ENCODE measurements at places on chromosomes 12 and 14.

- DNase-seq = no peak
Measured at GRCh38 chr12:59459966-59460660, 135.7 kb upstream of the SLC16A7 start.

GRCh38 chr12:78878866-78879265 is 14.3 kb downstream of the SYT1 start:
- no peak for DNase-seq

DNA sequence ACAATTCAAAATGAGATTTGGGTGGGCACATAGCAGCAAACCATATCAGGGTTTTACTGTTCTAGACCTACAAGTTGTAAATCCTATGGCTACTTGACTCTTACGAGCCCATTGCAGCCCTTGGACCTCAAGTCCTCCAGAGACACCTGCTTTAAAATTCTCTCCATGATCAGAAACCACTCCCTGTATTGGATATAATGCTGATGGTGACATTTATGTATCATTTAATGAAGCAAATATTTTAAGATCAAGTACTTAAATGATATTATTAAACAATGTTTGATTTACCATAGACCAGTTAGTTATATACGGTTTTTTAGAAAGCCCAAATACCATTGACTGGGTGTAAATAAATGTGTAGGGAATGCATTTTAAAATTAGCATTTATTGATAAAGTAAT is 24.2 kb downstream of the AMDHD1 start:
- DNase-seq = no peak

DNA sequence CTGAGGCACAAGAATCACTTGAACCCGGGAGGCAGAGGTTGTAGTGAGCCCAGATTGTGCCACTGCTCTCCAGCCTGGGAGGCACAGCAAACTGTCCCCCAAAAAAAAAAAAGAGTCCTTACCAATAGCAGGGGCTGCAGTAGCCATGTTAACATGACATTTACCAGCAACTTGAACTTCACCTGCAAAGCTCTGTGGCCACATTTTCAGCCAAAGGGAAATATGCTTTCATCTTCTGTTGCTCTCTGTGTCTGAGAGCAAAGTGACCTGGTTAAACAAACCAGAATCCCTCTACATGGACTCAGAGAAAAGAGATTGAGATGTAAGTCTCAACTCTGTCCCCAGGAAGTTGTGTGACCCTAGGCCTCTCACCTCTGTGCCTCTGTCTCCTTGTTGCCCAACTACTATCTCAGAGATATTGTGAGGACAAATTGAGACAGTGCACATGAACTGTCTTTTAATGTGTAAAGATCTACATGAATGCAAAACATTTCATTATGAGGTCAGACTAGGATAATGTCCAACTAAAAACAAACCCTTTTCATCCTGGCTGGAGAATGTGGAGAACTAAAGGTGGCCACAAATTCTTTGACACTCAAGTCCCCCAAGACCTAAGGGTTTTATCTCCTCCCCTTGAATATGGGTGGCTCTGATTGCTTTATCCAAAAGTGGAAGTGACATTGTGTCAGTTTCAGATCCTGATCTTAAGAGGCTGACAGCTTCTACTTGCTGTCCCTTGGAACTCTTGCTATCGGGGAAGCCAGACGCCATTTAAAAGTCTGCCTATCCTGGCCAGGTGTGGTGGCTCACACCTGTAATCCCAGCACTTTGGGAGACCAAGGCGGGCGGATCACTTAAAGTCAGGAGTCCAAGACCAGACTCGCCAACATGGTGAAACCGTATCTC is 24.7 kb upstream of the P2RX4 start:
- no peak for DNase-seq

DNA sequence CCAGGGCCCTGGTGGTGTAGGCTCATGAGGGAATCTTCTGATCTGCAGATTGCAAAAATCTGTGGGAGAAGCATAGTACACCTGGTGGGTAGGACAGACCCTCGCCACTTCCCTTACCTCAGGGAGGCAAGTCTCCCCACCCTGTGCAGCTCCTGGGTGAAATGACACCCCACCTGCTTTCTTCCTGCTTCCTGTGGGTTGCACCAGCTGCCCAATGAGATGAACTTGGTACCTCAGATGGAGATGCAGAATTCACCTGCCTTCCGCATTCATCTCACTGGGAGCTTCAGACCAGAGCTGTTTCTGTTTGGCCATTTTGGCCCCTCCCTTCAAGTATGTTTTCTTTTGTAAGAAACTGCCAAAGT is 4.7 kb downstream of the CLEC2D start:
- DNase-seq = no peak

DNA sequence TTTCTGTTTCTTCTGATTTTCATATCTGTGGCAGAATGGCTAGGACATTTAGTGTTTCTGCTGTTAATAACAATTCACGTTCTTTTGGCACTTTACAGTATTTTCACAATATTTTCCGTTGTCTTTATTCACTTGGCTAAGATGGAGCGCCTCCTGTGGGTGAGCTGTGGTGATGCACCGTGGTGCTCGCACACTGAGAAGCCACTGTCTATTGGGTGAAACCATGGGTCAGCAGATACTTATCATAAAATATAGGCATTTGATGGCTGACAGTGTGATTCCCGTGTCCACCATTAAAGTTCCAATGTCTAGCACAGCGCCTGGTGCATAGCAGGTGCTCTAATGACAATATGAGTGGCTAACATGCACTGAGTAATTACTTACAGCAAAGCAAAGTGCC is 141.8 kb downstream of the VRK1 start:
- DNase-seq = no peak

- no peak for DNase-seq
Measured at GRCh38 chr12:9756706-9757105, 4.0 kb downstream of the CD69 start.

DNA sequence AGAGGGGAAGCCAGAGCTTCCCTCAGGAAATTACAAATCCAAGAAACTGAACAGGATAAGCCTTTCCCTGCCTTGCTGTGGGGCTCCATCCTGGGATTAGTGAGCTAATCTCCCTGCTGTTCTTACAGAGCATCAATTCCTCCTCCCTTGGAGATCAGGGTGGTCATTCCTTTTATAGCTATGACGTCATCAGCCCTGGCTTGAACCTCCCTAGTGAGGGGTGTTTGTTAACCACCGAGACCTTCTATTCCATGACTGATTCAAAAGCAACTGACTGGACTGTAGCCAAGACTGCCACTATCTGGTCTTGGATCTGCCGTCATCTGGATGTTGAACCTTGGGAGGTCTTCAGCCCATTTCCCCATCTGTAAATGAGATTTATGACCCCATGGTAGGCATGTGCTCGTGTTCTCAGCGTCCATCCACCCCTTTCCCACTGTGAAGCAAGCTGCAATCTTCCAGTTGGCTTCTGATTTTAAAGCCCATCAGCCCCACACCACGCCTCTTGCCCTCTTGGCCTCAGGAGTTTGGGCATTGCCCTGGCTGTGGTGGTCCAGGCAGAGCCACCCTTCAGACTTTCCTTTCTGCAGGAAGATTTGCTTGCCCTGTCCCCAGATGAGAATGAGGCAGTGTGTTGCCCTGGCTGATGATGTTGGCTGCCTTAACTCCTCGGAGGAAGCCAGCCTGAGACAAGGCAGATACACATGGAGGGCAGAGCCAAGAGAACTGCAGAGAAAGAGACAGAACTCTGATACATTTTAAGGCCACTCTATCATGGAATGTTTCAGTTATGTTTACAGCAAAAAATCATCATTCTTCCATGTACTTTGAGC is 59.6 kb upstream of the ACTN1 start:
- no peak for DNase-seq

DNA sequence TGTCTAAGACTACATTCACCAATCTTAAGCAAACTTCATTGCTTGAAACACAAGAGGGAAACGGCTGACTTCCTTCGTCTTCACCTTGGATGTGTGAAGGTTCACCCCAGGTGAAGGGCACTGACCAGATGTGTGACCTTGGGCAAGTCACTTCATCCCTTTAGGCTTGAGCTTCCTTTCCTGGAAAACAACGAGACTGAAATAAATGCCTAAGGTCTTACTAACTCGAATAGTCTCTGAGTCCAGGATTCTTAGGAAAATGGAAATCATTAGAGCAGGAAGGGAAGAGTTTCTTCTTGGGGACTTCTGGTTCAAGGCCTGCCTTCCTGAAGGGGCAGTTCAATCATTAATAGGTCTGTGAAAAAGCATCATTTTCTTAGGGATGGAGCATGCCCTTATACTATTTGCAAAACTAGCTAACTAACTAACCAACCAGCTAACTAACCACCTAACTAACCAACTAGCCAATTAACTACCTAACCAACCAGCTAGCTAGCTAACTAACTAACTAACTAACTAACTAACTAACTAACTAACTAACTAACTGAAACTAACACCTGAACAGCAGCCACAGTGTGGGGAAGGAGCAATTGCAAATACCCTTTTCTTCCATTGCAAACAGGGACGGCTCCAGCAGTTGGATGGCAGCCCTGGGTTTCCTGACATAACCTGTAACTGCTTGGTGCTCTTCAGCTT is 31.5 kb upstream of the EMP1 start:
- DNase-seq = no peak

DNA sequence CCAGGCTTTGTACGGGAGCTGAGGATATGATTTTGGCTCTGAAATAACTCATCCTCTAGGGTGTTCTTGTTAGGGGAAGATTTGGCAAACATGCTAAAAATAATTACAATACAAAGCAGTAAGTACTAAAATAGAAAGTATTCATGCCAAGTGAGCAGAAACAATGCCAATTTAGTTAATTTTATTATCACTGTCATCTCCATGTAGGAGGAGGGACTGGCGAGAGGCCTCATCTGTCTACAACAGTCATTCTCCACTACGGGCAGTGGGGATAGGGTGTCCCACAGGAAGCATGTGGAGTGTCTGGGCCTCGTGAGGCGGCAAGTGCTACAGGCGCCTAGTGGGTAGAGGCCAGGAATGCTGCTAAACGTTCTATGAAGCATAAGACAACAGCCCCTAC is 3.3 kb downstream of the ISM2 start:
- no peak for DNase-seq

- DNase-seq = no peak
Measured at GRCh38 chr14:92596331-92596907, 82.8 kb downstream of the RIN3 start.

DNA sequence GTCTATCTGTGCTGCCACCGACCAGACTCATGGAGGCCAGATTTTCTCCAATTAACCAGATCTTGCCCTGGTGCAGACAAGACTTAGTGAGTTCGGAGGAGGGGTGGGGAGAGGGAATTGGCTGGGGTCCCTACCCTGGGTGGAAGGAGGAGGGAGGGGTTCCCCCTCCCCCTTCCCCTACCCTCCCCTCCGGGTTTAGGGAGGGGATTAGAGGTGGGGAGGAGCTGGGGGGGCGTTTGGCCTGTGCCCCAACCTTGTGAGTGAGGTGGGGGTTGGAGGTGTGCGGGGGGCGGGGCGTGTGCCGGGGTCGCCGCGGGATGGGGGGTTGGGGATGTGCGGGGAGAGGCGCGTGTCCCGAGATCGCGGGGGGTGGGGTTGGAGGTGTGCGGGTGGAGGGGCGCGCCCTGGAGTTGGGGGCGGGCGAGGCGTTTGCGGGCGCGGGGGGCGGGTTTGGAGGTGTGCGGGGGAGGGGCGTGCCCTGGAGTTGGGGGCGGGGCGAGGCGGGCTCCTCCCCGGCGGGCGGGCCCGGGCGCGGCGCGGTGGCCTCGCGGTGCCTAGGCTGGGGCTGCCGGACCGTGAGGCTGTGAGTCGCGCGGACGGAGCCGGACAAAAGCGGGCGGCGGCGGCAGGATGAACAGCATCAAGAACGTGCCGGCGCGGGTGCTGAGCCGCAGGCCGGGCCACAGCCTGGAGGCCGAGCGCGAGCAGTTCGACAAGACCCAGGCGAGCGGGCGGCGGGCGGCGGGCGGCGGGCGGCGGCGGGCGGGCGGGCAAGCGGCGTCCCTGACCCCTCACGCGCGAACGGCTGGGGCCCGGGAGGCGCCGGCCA is at the start of gene HIP1R:
Gene HIP1R (plus strand): TSS at position 537 of the 829 bp plus-strand sequence. CDS start 94 bp downstream, at position 631.
- DNase-seq = peak; percentile 49

- DNase-seq = peak; percentile 65
Measured at GRCh38 chr12:120903412-120904196, 554 bp downstream of the SPPL3 start.

GRCh38 chr12:59808317-59808910 is 212.6 kb downstream of the SLC16A7 start:
- DNase-seq = no peak

- DNase-seq = no peak
Measured at GRCh38 chr14:55285048-55285652, 13.9 kb downstream of the FBXO34 start.

- DNase-seq = no peak
Measured at GRCh38 chr12:31322801-31323207, 3.1 kb downstream of the SINHCAF start.

- no peak for DNase-seq
Measured at GRCh38 chr14:94062344-94062940, 18.6 kb downstream of the DDX24 start.

DNA sequence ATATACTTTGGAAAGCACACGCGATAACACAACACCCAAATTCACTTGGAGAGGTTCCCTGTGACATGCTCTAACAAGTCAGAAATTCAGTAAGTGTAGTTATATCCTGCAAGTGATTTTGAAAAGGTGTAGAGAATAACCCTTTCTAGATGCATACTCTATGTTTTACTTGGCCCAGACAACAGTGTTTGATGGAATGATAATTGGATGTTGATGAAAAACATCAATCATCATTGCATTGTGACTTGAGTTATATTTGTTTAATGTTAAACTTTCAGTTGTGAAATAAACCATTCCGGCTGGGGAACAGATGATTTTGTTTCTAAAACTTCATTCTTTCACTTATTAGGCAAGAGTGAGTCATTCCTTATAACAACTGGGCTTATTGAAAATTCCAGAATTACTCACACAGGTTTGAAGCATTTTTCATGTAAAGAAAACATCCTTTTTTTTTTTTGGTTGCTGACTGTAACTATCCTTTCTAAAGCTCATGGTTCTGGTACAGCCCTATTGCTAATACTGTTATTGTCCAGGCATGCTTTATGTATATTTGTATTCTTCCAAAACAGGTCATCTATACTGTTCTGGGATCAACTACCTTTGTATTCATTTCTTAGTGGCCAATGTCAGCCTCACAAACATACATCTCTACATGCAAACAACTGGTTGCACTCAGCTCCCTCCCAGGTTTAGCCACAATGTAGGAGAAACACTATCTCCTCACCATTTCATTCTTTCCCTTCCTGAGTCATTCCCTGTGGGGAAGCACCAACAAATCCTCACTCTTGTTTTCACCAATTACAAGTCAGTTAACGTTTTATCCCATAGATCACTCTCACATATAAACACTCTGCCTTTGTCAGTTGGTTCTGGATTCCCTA is 121.2 kb upstream of the LRIG3 start:
- no peak for DNase-seq

- no peak for DNase-seq
Measured at GRCh38 chr14:92489394-92490238, 24.0 kb upstream of the RIN3 start.

DNA sequence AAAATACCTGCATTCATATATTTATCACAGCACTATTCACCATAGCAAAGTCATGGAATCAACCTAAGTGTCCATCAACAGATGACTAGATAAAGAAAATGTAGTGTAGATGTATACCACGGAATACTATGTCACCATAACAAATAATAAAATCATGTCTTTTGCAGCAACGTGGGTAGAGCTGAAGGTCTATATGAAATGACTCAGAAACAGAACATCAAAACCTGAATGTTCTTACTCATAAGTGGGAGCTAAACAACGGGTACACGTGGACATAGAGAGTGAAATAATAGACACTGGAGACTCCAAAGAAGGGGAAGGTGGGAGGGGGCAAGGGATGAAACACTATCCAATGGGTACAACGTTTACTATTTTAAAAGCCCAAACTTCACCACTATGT is 37.9 kb downstream of the SLC38A1 start:
- DNase-seq = no peak

All from femur (tissue), 1 donor.